Bladder microvascular endothelial cell (primary cell): ENCODE measurements at places on chromosomes 3 and 15. TPM values are rescaled to one million over a fixed set of nuclear protein-coding genes. Genes with fewer than 3 reads are reported as not detected.

MUSTN1 gene
- not detected in 2 replicates for total RNA-seq

GOLGA8J gene
- total RNA-seq, result 0.13 TPM in 1 of 2 replicates, not detected in the other

CCDC54 gene
- total RNA-seq, result not detected in 2 replicates

GUCA1C gene
- not detected in 2 replicates for total RNA-seq
